ENCODE measurements at places on chromosomes 13 and 19.

DNA sequence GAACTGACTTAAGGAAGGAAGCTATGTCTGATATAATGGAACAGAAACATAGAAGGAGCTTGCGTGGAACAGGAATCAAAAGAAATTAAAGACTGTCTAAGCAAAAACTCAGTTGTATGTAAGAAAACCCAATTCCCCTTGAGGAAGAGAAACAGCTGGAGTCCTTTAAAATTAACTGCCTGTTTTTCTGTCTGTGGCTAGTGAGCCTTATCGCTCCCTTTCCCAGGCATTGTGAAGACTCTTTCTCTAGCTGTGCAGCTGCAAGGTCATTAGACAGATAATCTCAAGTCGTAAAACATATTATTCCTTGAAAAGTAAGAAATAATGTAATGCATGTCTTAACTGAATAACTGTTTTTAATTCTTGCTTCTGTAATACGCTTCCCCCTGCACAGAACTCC, 39.7 kb upstream of the IGSF23 start:
- no peak for DNase-seq

- DNase-seq: no peak
These were observed 24.5 kb upstream of the CCNE1 start for GRCh38 chr19:29787281-29787680.

- peak; percentile 83 for DNase-seq
These were observed at the start of gene STRN4 for GRCh38 chr19:46746281-46747057. Gene STRN4, minus strand, starts transcription at chr19:46746450. Its CDS starts 20 bp downstream, at chr19:46746430.

DNA sequence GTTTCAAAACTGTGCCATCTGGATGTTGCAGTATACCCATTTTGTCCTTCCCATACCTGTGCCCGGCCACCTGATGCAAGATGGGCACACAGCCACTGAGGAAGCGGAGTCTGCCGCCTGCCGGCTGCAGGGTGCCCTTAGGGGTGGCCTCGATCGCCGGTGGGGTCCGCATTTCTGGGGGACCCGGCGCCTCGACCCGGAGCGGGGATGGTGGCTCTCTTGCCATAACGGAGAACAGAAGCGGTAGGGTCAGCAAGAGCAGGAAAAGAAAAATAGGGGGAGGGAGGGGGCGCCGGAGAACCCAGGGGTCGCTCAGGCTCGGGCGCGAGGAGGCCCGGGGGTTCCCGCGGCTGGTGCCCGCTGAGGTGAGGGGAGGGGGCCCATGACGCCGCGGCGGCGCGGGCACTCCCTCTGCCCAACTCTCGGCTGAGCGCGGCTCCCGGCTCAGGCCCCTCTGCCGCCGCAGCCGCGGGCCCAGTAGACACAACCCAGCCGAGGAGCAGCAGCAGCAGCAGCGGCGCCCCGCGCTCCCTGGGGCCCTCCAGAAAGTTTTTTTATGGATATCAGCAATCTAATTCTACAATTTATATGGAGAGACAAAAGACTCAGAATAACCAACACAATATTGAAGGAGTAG, 13.8 kb upstream of the CYP4F2 start:
- no peak for DNase-seq

DNA sequence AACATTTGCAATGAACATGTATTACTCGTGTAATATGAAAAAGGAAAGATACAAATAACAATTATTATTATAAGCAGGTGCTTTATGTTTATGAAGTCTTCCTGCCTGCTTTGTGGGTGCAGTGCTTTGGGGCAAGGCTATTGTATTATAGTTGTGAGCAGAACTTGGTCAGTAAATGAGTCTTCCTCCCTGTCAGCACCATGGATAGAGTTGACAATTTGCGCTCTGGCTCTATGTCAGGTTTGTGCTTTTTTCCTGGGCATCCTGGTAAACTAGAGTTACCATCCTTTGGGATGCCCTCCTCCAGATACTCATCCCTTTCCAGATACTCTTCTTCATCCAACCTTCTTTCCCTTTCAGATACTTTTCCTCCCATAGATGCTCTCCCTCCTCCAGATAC, 19.6 kb downstream of the ERICH6B start:
- peak; percentile 8 for DNase-seq

- peak; percentile 72 for DNase-seq
These were observed 1.5 kb downstream of the FCAR start for GRCh38 chr19:54875506-54875905.

GRCh38 chr13:94609196-94609595, 7.5 kb downstream of the GPR180 start:
- DNase-seq: no peak

DNA sequence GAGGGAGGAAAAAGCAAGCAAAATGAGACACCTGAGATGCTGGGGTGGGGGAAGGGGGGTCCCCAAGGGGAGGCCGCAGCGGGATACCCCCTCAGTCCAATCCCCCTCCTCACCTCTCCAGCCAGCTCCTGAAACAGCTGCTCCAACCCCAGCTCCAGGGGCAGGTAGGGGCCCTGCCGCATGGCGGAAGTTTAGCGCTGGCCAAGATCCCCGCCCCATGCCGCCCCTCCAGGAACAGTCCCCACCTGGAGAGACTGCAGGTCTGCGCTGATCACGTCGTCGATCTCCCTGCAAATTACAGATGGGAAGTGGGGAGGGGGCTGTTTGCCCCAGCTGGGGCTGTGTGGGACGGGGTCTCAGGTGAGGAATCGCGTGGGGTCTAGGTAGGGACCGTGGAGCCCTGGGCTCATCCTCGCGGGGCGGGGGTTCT, 9.0 kb downstream of the CAPN12 start:
- DNase-seq: no peak

- peak; percentile 75 for DNase-seq
These were observed 18.5 kb downstream of the POU2F2 start for GRCh38 chr19:42113641-42114348.

DNA sequence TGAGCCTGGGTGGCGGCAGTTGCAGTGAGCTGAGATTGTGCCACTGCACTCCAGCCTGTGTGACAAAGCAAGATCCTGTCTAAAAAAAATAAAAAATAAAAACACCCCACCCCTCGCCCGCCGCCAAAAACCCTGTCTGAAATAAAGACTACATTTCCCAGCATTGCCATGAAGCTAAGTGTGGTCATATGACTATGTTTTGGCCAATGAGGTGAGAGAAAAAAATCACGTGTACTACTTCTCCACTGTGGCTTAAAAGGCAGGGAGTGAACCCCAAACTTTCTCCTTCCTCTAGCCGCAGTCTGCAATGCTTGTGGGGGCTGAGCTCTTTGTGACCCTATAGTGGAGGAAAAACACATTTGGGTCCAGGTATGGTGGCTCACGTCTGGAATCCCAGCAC, 54.9 kb downstream of the COLGALT1 start:
- DNase-seq: peak; percentile 41

- no peak for DNase-seq
These were observed 21.5 kb upstream of the GPR18 start for GRCh38 chr13:99279637-99280036.

DNA sequence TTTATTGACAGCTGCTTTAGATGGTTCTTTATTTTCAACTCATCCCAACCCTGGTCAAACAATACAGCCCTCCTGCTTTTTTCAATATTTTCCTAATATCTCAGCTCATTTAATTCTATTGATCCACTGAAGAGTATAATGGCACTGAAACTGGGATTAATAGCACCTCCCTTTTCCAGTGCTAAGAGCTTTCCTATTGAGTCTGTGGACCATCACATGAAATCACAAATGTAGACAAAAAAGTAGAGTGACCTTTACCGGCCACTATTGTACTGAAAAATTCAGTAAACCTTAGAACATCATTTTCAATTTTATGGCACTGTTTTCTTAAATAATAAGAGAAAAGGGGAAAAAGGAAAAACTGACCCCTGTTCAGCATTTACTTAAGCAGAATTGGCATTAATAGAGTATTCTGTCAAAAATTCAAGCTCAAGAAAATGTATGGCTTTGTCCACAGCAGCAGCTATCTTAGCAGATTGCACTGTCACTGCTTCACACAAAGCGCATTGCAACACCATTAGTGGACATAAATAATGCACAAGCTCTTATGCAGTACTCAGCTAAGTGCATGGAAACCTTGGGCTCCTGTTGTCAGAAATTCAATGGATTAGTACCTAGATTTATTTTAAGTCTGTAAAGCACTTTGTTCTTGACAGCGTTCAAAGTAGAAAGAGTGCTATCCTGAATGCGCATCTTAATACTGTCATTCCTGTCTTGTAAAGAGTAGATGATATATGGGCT, 851.0 kb upstream of the KLHL1 start:
- peak; percentile 3 for DNase-seq

DNA sequence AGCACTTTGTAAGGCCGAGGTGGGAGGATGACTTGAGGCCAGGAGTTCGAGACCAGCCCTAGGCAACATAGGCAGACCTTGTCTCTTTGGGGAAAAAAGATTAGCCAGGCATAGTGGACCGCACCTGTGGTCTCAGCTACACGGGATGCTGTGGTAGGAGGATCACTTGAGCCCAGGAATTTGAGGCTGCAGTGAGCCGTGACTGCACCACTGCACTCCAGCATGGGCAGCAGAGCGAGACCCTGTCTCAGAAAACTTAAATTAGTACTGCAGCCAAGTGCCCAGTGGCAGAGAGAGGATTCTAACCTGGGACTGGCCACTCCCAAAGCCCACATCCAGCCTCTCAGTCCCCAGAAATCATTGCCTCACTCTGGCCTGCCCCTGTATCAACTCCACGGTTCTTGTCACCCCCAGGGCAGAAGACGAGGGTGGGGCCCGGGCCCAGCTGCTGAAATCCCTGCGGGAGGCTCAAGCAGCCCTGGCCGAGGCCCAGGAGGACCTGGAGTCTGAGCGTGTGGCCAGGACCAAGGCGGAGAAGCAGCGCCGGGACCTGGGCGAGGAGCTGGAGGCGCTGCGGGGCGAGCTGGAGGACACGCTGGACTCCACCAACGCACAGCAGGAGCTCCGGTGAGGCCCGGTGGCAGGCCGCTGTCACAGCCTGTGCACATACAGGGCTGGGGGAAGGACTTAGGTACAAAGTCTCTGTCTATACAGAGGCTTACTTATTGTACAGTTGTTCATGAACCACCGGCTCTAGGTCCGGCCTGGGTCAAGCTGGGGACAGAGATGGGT, 53.4 kb downstream of the KCNC3 start:
- DNase-seq: no peak

DNA sequence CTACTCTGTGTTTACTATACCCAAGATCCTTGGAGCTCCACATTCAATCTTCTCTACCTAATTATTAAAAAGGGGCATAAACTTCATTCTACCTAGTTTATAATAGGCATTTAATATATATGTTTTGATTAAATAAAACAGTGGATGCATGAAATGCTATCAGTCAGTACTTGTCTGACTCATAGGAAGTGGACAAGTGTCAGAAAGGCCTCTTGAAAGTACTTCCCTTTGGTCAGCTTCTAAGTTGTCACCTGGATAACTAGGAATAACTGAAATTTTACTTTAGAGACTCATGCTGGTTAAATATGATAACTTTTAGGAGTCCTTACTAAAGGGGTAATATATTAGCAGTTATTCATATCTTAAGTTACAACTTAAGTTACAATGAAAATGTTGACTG, 329.8 kb downstream of the KLF5 start:
- DNase-seq: no peak

- no peak for DNase-seq
These were observed 11.9 kb downstream of the EPS8L1 start for GRCh38 chr19:55087542-55087901.

All from NB4 (cell line).